Gastrocnemius medialis (tissue), 4 donors: ENCODE measurements at places on chromosomes 2 and 18. TPM values are rescaled to one million over a fixed set of nuclear protein-coding genes. Genes with fewer than 3 reads are reported as not detected.
A peak's percentile ranks its signal among the peaks of the same experiment; 100 is the strongest.

DNA sequence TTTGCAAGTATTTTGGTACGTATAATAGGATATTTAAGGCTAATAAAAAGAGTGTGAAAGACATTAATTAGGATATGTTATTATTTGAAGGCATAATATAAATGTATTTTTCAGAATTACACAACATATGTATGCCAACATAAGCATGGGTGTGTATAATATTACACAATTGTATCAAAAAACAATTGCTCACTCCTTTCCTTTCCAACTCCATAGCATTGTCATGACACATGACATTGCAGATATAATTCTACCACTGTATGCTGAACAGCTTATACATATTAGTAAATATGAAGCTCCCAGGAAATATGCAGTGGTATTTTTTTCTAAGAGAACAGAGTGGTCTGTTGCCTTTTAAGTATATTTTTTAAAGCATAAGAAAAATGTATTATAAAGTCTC lies 593.1 kb downstream of the TMX3 start:
- H3K4me3 ChIP-seq, result no peak overlapping the region
- no peaks in the 10 kb centered on the region for H3K27me3 ChIP-seq
- no peaks in the 10 kb centered on the region for H3K36me3 ChIP-seq
- DNase-seq, result no peak
- no peak overlapping the region for H3K27ac ChIP-seq

GRCh38 chr18:23912356-23912755 lies 102.2 kb upstream of the TTC39C start:
- no peaks in the 10 kb centered on the region for H3K27me3 ChIP-seq
- H3K4me1 ChIP-seq, result no peaks in the 10 kb centered on the region
- no peaks in the 10 kb centered on the region for H3K36me3 ChIP-seq

GRCh38 chr2:200609028-200609614 lies 23.3 kb downstream of the AOX1 start:
- DNase-seq, result peak; percentile 53
- no peak overlapping the region for H3K27ac ChIP-seq
- no peaks in the 10 kb centered on the region for H3K4me1 ChIP-seq
- no peaks in the 10 kb centered on the region for H3K36me3 ChIP-seq
- no peak overlapping the region for H3K4me3 ChIP-seq

GRCh38 chr2:44101246-44101645 lies 67.4 kb upstream of the PPM1B start:
- no peak for DNase-seq
- peaks cover 12% of the 10 kb centered on the region for H3K4me1 ChIP-seq
- H3K36me3 ChIP-seq, result no peaks in the 10 kb centered on the region
- peak overlapping the region; percentile 48 for H3K27ac ChIP-seq
- no peaks in the 10 kb centered on the region for H3K27me3 ChIP-seq
- H3K4me3 ChIP-seq, result no peak overlapping the region

GRCh38 chr2:200310545-200310971 lies 4.1 kb downstream of the SPATS2L start:
- H3K27me3 ChIP-seq, result no peaks in the 10 kb centered on the region
- no peak for DNase-seq
- peak overlapping the region; percentile 28 for H3K27ac ChIP-seq
- H3K4me1 ChIP-seq, result peaks cover 66% of the 10 kb centered on the region
- no peaks in the 10 kb centered on the region for H3K36me3 ChIP-seq
- H3K4me3 ChIP-seq, result no peak overlapping the region

DNA sequence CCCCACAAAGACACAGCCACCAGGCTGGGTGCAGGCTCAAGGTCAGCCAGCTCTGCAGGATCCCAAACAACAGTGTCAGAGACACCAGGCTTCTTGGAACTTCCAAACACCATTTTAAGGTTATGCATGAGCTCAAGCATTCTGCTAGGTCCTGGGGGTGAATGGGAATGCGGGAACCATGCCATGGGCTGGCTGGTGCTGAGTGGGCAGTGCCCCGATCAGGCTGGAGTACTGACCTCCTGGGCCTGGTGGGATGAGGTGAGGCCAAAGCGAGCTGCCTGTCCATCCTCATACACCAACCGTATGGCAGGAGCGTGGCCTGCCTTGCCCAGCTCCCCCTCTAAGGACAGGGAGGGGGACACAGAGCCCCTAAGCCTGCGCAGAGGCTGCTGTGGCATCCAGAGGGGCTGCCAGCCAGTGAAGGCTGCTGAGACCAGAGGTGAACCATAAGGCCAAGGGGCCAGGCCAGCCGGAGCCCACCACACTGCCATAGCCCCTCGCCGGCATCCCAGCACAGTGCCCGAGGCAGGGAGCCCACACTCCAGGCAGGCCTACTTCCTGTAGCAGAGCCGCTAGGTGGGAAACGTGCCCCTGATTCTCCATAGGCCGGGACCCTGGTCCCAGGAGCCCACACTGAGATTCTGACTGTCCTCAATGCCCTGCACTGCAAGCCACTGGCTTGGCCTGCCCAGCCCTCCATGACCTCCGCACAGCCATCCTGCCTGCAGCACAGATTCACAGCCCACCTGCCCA lies 135.0 kb downstream of the HDAC4 start:
- peak overlapping the region; percentile 97 for H3K27ac ChIP-seq
- peak; percentile 14 for DNase-seq

DNA sequence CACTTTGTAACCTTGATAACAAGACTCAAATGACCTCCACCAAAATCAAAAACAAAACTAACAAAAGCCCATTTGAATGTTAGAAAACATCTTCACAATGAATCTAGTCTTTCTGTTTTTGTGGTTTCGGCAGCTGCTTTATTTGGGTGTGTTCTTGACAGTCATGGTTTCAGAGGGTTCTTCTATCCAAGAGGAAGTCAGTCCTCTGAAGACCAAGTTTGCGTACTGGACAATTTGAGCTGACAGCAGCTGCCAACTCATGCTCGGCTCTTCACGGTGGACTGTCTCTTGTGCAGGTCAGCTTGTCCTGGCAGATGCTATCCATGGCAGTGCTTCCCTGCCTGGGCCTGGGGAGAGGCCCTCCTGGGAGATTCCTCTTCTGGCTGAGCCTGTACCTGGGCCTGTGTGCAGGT lies 91.0 kb downstream of the TMEM17 start:
- H3K4me1 ChIP-seq, result peaks cover 15% of the 10 kb centered on the region
- no peaks in the 10 kb centered on the region for H3K36me3 ChIP-seq
- no peak overlapping the region for H3K27ac ChIP-seq

The ITGA4 gene
- 0.61 TPM for total RNA-seq

GRCh38 chr2:69744456-69744855 lies 2.5 kb downstream of the ANXA4 start:
- no peak overlapping the region for H3K4me3 ChIP-seq
- H3K27ac ChIP-seq, result no peak overlapping the region
- H3K27me3 ChIP-seq, result no peaks in the 10 kb centered on the region
- H3K4me1 ChIP-seq, result peaks cover 19% of the 10 kb centered on the region
- H3K36me3 ChIP-seq, result no peaks in the 10 kb centered on the region
- DNase-seq, result no peak

The IMPA2 gene
- total RNA-seq, result 286 TPM

GRCh38 chr2:240481720-240482119 lies 46.3 kb downstream of the GPC1 start:
- H3K36me3 ChIP-seq, result no peaks in the 10 kb centered on the region
- no peak for DNase-seq
- H3K4me1 ChIP-seq, result no peaks in the 10 kb centered on the region
- H3K27me3 ChIP-seq, result no peaks in the 10 kb centered on the region

The COL4A3 gene
- 4.5 TPM for total RNA-seq

DNA sequence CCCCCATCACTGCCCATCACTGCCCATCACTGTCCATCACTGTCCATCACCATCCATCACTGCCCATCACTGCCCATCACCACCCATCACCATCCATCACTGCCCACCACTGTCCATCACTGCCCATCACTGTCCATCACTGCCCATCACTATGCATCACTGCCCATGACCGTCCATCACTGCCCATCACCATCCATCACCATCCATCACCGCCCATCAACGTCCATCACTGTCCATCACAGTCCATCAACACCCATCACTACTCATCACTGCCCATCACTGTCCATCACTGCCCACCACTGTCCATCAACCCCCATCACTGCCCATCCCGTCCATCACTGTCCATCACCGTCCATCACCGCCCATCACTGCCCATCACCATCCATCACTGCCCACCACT lies 57.8 kb upstream of the OTOS start:
- no peak overlapping the region for H3K4me3 ChIP-seq
- DNase-seq, result no peak
- H3K36me3 ChIP-seq, result no peaks in the 10 kb centered on the region
- peaks cover 25% of the 10 kb centered on the region for H3K4me1 ChIP-seq
- no peaks in the 10 kb centered on the region for H3K27me3 ChIP-seq
- no peak overlapping the region for H3K27ac ChIP-seq

- no peak overlapping the region for H3K4me3 ChIP-seq
- H3K36me3 ChIP-seq, result no peaks in the 10 kb centered on the region
- no peak for DNase-seq
- no peak overlapping the region for H3K27ac ChIP-seq
- peaks cover 30% of the 10 kb centered on the region for H3K4me1 ChIP-seq
- H3K27me3 ChIP-seq, result no peaks in the 10 kb centered on the region
Measured at GRCh38 chr18:13563390-13563805, 163.0 kb downstream of the FAM210A start.

DNA sequence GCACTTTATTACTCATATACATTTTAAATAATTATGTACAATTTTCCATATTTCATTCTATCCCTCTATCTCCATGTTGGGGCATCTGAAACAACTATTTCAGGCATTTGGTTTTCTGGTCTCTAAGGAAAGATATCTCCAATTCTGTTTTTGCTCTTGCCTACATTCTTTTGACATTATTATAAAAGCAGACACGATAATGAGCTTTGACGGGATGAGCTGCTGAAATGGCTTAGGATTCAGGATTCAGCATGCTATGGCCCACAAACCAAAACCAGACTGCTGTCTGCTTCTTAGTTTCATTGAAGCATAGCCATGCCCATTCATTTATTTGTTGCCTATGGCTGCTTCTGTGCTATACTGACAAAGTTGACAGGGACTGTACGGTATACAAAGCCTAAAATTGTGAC lies 42.7 kb upstream of the GLS start:
- H3K27me3 ChIP-seq, result no peaks in the 10 kb centered on the region
- no peak for DNase-seq
- H3K4me3 ChIP-seq, result no peak overlapping the region
- H3K27ac ChIP-seq, result no peak overlapping the region
- H3K4me1 ChIP-seq, result no peaks in the 10 kb centered on the region

The HOXD13 gene
- total RNA-seq, result not detected

DNA sequence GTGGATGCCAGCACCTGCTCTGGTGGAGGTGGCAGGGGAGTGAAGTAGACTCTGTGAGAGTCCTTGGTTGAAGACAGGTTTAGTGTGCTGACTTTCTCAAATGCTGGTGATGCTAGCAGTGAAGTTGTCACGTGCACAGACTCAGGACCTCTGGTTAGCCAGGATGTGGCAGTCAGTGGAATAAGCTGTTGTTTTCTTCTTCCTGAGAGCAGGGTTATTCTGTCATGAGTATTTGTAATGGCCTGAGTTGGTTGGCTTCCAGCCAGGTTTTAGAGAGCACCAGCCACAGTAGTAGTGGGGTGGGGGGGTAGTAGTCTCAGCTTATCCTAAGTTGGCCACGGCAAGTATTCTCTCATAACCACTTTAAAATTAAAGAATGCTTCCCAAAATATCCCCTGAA lies 238.5 kb upstream of the FBXO11 start:
- H3K27ac ChIP-seq, result no peak overlapping the region
- no peak for DNase-seq
- no peaks in the 10 kb centered on the region for H3K4me1 ChIP-seq
- H3K27me3 ChIP-seq, result no peaks in the 10 kb centered on the region

GRCh38 chr2:230410861-230411569 lies 5.0 kb upstream of the SP100 start:
- peaks cover 18% of the 10 kb centered on the region for H3K4me1 ChIP-seq
- no peaks in the 10 kb centered on the region for H3K27me3 ChIP-seq
- peak overlapping the region; percentile 72 for H3K27ac ChIP-seq
- H3K36me3 ChIP-seq, result no peaks in the 10 kb centered on the region
- peak overlapping the region; percentile 70 for H3K4me3 ChIP-seq

GRCh38 chr2:42073739-42074503 lies 26.1 kb downstream of the PKDCC start:
- H3K36me3 ChIP-seq, result no peaks in the 10 kb centered on the region
- H3K4me3 ChIP-seq, result no peak overlapping the region
- H3K4me1 ChIP-seq, result peaks cover 40% of the 10 kb centered on the region
- H3K27me3 ChIP-seq, result no peaks in the 10 kb centered on the region
- DNase-seq, result no peak

GRCh38 chr18:28363124-28363523 lies 186.2 kb upstream of the CDH2 start:
- no peak for DNase-seq
- no peaks in the 10 kb centered on the region for H3K36me3 ChIP-seq
- H3K27ac ChIP-seq, result no peak overlapping the region
- H3K27me3 ChIP-seq, result no peaks in the 10 kb centered on the region

DNA sequence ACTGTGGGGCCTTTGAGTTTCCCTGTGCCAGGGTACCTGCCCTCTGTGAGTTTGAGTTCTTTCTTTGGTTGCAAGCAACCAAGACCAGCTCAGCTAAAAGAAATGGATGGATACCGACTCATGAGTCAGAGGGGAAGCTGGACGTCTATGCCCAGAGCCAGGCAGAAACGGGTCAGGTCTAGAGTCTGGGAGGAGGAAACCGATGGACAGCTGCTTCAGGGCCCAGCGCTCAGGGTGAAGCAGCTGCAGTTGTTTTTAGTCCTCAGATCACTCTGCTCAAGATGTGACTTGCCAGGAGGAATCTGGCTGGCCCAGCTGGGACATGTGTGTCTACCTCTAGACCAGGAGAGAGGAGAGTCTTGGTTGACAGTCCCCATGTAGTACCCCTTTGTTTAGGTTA lies 10.1 kb upstream of the TYMS start:
- no peaks in the 10 kb centered on the region for H3K4me1 ChIP-seq
- no peak overlapping the region for H3K27ac ChIP-seq
- H3K27me3 ChIP-seq, result peaks cover 6% of the 10 kb centered on the region
- H3K4me3 ChIP-seq, result no peak overlapping the region
- H3K36me3 ChIP-seq, result no peaks in the 10 kb centered on the region

DNA sequence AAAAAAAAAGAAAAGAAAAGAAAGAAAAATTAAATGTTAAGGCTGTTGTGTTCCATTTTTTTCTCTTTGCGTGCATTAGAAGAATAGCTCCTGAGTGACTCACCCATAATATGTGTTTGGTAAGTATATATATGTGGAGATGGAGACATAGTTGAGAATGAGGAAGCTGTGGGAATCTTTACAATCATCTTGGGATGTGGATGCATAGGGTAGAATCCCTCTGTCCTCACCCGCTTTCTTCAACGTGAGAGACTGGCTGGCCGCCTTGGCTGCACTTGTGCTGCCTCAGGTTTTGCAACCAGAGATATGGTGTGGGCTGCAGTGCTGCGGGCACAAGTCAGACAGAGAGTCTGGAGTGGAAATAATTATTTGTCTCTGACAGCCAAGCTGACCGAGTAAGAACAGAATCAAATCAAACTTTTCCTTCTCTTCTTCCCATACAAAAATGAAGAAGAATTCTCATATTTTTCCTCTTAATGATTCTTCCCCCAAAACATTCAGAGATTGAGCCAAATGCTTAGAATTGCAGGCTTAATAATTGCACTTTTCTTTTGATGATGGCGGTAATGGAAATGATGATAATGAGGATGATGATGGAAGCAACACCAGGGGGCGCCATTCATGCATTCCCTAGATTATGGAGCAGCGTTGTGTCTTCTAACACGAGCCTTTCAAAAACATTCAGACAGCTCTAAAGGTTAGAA lies 48.5 kb downstream of the SERPINB7 start:
- H3K36me3 ChIP-seq, result no peaks in the 10 kb centered on the region
- H3K27ac ChIP-seq, result no peak overlapping the region
- no peak for DNase-seq
- H3K4me3 ChIP-seq, result no peak overlapping the region
- no peaks in the 10 kb centered on the region for H3K4me1 ChIP-seq
